ENCODE measurements at places on chromosomes 3 and 15.

GRCh38 chr3:114848643-114849350 is 298.3 kb downstream of the ZBTB20 start:
- DNase-seq, result no peak

- no peak for DNase-seq
Measured at GRCh38 chr15:77830051-77830468, 197.3 kb upstream of the LINGO1 start.

DNA sequence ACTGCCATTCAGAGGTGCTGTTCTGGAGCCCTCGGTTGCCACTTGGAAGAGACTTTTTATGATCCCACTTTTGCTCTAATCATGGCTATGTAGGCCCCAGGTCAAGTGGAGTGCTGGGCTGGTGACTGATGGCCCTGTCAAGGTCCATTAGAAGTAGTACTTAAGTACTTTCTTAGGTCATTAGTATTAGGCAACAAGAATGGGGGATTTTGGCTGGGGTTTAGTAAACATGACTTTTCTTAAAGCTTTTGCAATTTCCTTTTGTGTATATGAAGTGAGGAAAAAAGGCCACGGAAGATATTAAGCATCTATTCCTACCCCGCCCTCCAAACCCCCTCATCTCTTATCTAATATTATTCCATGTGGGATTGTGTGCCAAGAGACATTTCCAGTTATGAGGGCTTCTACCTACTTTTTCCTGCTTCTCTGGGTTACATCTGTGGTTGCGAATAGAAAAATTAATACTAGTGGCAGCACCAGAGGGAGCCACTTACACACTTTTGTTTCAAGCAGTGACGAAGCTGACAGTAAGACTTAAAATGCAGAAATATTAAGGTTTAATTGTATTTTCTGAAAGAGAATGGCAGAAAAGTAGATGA is 13.9 kb downstream of the NLGN1 start:
- DNase-seq, result no peak

DNA sequence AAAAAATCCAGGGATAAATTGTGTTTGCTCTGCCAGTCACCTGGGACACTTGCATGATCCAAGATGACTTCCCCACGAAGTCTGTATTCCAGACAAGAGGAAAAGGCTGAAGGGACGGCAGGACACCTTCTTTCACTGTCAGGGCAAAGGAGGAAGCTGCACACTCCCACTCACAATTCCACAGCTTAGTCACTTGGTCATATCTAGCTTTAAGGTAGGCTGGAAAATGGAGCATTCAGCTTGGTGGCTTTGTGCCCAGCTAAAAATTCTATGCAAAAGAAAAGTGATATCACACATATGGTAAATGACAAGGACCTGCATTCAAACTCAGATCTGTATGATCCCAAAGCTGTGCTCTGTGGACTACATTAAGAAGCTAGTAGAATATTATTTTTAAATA is 109.2 kb upstream of the TPM1 start:
- DNase-seq, result no peak

DNA sequence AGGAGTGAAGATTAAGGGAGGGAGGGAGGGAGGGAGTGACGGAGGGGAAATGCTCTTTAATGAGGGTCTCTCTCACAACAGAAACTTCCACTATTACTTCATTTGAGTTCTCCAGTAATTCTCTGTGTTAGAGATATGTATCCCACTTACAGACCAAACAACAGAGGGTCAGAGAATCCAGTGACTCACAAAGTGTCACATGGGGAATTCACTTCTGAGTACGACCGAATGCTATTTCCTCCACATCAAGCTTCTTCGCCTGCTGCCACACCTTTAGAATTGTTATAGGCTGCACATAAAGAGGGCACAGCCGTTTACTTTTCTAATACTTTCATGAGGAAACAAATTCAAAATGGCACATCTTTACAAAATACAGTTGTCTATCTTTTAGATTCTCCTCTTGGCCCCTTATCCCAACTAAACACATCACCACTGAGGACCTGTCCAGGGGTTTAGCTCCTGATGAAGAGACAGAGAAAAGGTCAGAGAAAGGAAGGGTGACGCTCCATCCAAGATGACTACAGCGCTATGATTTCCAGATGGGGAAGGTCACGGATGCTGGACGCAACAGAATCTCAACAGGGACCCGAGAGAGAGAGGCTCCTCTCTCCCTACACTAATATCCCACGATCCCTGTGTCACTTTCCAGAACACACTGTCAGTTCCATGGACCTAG is 119.0 kb downstream of the XXYLT1 start:
- DNase-seq, result no peak

Measured in activated CD8-positive, alpha-beta memory T cell treated with anti-CD3 and anti-CD28 coated beads for 4 hours (primary cell).